ENCODE measurements at places on chromosomes 1 and 21. TPM values are rescaled to one million over a fixed set of nuclear protein-coding genes. Genes with fewer than 3 reads are reported as not detected.
A peak's percentile ranks its signal among the peaks of the same experiment; 100 is the strongest.

DNA sequence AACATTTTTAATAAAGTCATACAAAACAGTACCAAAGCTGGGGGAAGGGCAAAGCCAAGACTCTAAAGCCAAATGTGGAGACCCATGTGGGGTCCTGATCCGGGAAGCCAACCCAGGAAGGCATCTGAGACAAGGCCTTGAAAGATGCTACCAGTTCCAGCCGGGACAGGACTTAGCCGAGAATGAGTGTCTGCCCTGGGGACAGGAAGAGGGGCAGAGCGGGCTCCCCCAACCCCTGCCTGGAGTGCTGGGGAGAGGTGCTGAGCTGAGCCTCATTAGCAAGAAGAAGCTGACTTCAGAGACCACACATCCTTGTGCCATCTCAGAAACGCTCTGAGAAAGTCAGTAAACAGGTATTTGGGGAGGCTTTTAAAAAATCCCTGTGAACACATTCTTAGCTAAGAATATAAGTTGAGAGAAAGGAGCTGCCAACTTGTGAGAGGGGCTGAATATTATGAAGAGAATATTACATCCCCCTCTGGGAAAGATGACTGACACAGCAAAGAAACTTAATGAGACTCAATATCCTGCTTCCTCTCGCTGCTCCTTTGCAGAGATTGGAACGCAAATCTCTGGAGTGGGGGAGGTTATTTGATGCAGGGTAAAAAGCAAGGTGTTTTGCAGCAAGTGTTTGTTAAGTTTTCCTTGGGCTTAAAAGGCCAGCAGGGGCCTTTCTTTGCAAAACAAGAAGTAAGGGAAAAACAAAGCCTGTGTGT is 103.3 kb upstream of the KCND3 start:
- no peaks in the 10 kb centered on the region for H3K36me3 ChIP-seq
- H3K27me3 ChIP-seq = no peaks in the 10 kb centered on the region
- H3K27ac ChIP-seq = no peak overlapping the region
- no peak for DNase-seq

DNA sequence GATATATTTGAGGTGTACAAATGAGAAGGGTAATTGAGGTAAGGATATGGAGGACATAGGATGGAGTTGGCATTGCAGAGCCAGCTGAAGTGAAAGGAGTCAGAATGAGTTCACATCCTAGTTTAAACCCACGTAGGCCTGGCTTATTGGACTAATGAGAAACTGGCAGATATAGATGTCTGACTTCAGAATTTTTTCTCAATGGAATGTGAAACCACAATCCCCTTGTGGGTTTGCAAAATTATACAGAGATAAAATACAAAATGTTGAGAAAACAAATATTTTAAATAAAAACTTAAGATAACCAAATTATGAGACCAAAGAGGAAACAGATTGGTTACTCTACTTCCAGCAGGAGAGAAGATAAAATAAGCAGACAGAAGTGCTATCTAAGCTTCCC is 277.4 kb upstream of the LRRC7 start:
- no peak overlapping the region for H3K4me3 ChIP-seq
- DNase-seq = no peak
- H3K4me1 ChIP-seq = no peaks in the 10 kb centered on the region
- H3K27ac ChIP-seq = no peak overlapping the region
- H3K27me3 ChIP-seq = no peaks in the 10 kb centered on the region

DNA sequence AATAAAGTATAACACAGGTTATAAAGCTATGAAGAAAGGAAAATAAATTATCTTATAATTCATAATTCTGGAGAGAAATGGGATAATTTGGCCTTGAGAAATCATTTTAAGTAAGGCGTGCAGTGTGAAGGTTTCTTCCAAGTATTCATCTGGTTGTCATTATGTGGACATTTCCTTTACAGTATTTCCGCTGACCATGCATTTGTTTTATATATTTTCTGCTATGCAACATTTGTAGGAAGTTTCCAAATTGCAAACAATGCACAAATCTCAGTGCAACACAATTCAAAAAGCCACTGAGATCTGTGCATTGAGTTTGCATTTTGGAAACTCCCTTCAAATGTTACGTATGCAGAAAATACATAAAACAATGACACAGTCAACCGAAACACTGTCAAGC is 17.8 kb downstream of the ZNF670 start:
- no peaks in the 10 kb centered on the region for H3K4me1 ChIP-seq
- no peak overlapping the region for H3K27ac ChIP-seq
- H3K36me3 ChIP-seq = no peaks in the 10 kb centered on the region
- DNase-seq = no peak

- no peaks in the 10 kb centered on the region for H3K4me1 ChIP-seq
- no peak overlapping the region for H3K4me3 ChIP-seq
- peaks cover 3% of the 10 kb centered on the region for H3K36me3 ChIP-seq
- H3K27me3 ChIP-seq = no peaks in the 10 kb centered on the region
Observed at GRCh38 chr1:70434253-70434859, 23.3 kb downstream of the CTH start.

DNA sequence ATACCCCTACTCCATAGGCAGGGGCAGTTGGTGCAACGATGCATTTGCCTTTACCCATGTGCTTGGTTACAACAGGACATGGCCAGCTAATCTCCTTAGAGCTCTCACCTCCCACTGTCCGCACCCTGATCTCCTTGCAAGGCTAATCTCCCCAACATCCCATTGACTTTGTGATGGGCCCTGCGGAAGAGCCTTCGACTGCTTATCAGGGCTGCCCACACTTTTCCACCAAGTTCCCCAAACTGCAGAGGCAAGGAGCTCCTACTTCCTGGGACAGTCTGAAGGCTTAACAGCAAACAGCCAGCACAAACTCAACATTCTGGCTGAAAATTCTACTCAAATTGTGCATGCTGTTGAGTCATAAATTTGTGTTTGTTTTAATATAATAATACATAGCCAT is 36.0 kb downstream of the C1orf94 start:
- H3K27ac ChIP-seq = no peak overlapping the region
- H3K36me3 ChIP-seq = no peaks in the 10 kb centered on the region
- H3K4me3 ChIP-seq = no peak overlapping the region

GRCh38 chr21:35732788-35733187 is 327.5 kb downstream of the SETD4 start:
- no peak for DNase-seq
- no peak overlapping the region for H3K27ac ChIP-seq
- H3K4me3 ChIP-seq = no peak overlapping the region

DNA sequence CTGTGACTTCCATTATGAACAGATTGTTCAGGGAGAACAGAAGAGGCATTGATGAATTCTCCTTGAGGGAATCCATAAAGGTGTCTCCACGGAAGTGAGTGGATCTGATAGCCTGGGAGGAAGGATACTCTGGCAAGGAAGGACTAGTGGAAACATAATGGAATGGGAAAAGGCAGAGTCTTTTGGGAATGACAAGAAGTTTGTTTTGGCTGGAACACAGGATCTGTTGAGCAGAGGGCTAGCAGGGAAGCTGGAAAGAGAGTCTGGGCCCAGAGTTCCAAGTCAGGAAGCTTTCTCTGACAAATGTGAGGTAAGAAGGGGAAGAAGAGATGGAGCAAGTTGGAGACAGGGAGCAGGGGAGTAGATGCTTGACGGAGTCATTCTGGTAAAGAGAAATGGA is 8.1 kb downstream of the ADAMTS5 start:
- H3K27me3 ChIP-seq = no peaks in the 10 kb centered on the region
- peaks cover 11% of the 10 kb centered on the region for H3K4me1 ChIP-seq
- DNase-seq = no peak
- H3K36me3 ChIP-seq = no peaks in the 10 kb centered on the region
- no peak overlapping the region for H3K4me3 ChIP-seq

DNA sequence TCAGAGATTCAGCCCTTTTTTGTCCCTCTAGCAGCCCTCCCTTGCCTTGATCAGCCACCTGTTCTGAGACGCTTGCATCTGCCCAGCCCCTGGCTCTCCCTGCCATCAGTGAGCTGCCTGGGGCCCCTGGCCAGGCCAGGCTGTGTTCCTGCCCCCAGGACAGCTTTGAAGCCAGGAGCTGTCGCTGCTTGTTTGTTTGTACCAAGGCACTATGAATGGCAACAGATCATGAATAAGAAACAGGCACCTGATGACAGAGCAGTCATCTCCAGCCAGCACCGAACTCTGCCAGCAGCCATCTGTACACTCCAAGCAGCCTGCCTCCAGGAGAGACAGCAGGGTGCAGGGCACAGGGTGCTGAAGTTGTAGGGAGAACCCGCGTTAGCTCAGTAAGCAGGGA is 8.1 kb upstream of the VWA5B1 start:
- no peak overlapping the region for H3K4me3 ChIP-seq
- H3K27me3 ChIP-seq = no peaks in the 10 kb centered on the region
- peaks cover 16% of the 10 kb centered on the region for H3K4me1 ChIP-seq
- peak; percentile 79 for DNase-seq
- H3K27ac ChIP-seq = peak overlapping the region; percentile 62
- no peaks in the 10 kb centered on the region for H3K36me3 ChIP-seq

GRCh38 chr1:244006961-244007360 is 44.1 kb upstream of the ZBTB18 start:
- H3K4me3 ChIP-seq = no peak overlapping the region
- no peak overlapping the region for H3K27ac ChIP-seq
- H3K4me1 ChIP-seq = peaks cover 4% of the 10 kb centered on the region
- H3K27me3 ChIP-seq = peaks cover 15% of the 10 kb centered on the region

DNA sequence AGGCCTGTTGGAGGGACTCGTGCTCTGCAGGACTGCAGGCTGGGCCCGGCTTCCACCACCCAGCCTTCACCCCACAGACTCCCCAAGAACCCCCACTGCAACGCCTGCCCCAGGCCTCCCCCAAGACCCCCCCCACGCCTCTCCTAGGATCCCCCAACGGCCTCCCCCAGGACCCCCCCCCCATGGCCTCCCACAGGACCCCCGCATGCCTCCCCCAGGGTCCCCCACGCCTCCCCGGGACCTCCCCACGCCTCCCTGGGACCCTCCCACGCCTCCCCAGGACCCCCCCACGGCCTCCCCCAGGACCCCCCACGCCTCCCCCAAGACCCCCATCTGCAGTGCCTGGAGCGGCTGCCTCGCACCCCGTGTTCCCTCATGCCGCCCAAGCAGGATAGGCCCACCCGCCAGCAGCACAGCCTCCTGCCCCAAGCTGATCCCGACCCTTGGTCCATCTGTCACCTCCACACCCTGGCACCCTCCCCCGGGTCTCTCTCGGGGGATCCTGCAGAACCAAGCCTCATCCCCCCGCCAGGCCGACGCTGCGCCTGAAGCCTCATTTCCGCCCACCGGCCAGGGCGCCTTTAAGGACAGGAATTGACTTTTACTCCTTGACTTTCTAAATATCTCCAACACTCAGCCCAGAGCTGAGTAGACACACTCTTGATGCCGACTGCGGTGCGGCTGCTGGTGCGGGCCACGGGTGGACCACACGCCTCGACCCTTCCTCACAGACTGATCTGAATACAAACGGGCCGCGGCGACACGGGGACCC is 14.1 kb upstream of the RNF223 start:
- no peak for DNase-seq
- no peak overlapping the region for H3K4me3 ChIP-seq
- H3K27me3 ChIP-seq = no peaks in the 10 kb centered on the region
- no peaks in the 10 kb centered on the region for H3K4me1 ChIP-seq
- H3K27ac ChIP-seq = no peak overlapping the region

DNA sequence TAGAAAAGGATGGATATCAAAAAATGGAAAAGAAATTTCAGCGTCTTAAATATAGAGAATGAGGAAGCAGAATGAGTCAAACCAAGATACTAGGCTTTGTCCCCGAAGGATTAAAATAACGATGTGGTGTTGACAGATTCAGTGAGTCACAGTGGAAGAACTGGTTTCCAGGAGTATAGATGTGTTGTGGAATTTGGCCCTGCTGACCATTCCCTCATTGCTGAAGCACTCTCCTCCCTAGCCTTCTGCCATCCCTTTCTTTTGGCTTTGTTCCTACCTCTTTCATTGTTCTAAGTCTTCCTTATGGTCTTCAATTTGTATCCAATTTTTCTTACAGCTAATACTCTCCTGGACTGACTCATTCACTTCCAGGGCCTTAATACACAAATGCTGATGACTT is 23.1 kb upstream of the USP25 start:
- H3K27me3 ChIP-seq = no peaks in the 10 kb centered on the region
- no peak for DNase-seq
- peaks cover 3% of the 10 kb centered on the region for H3K4me1 ChIP-seq
- H3K27ac ChIP-seq = no peak overlapping the region

Gene NOS1AP
- total RNA-seq = 0.24 TPM

DNA sequence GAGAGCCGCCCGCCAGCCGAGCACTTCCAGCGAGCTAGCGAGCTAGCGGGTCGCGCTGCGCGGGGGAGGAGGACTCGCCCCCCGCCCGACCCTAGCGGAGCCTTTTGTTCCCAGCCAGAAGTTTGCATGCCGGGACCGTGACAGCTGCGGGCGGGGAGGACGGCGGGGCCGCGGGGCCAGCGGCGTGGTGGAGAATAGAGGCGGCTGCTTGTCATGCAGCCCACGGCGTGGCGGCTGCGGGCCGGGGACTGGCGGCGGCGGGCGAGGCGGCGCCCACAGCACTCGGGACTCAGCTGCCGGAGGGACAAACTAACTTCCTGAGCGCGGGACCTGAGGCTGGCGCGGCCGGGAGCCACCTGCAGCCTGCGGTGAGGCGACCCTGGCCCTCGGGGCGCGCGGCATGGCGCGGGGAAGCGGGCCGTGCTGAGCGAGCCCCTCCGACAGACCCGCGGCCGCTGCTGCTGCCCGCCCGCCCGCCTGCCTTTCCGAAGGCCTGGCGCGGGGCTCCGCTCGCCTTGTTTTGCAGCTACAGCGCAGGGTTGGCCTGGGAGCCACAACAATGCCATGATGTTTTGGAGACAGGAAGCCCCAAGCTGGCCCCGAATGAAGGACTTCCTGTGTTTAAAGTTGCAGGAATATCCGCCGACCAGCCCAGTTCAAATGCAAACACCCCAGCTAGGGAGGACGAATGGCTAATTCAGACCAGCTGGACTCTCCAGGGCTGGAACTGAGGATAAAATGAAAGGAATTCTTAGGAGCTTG is 82.2 kb upstream of the BMP8A start:
- H3K4me1 ChIP-seq = peaks cover 66% of the 10 kb centered on the region
- peak overlapping the region; percentile 91 for H3K4me3 ChIP-seq
- H3K36me3 ChIP-seq = no peaks in the 10 kb centered on the region
- H3K27me3 ChIP-seq = no peaks in the 10 kb centered on the region
- DNase-seq = no peak
- peak overlapping the region; percentile 91 for H3K27ac ChIP-seq

GRCh38 chr1:9293533-9294404 is 1.1 kb downstream of the SPSB1 start:
- no peak for DNase-seq
- no peaks in the 10 kb centered on the region for H3K36me3 ChIP-seq
- H3K4me1 ChIP-seq = peaks cover 47% of the 10 kb centered on the region
- peak overlapping the region; percentile 90 for H3K4me3 ChIP-seq
- H3K27me3 ChIP-seq = no peaks in the 10 kb centered on the region
- H3K27ac ChIP-seq = peak overlapping the region; percentile 95

Gene LAD1
- total RNA-seq = 0.25 TPM

Data from gastrocnemius medialis (tissue), 4 donors.